ENCODE measurements at places on chromosomes 1 and 21.

DNA sequence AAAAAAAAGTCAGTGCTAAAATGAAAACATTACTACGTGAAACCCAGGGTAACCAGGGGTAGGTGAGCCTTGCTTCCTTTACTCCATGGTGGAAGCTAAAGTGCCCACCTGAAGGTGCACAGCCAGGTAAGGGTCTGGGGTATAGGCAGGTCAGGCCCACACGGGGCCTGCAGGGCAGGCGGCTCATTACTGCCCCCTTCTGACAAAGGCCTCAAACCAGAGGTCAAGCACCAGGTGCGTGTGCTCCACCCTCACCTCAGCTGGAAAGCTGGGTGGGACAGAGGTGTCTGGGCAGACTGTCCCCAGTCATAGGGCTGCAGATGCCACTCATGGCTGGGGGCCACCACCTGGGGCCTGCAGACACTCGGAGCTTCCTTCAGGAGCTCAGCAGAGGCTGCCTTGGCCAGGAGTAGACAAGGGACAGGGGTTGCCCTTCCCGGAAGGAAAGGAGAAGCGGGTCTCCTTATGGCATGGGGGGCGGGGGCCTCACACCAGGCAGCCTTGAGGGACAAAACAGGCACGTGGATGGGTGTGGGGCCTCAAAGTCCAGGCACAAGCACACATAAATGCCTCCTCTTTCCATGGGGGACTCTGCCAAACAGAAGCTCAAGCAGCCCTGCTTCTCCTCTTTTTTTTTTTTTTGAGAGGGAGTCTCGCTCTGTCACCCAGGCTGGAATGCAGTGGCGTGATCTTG is 36.2 kb downstream of the ACOT7 start:
- DNase-seq, result no peak

DNA sequence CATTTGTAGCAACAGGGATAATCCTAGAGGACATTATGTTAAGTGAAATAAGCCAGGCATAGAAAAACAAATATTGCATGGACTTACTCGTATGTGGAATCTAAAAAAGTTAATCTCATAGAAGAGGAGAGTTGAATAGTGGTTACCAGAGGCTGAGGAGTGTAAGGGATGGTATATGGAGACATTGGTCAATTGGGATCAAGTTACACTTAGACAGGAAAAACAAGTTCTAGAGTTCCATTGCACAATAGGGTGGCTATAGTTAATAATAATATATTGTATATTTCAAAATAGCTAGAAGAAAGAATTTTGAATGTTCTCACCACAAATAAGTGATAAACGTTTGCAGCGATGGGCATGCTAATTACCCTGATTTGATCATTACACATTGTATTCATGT is 354.6 kb downstream of the SEC16B start:
- DNase-seq, result no peak

DNA sequence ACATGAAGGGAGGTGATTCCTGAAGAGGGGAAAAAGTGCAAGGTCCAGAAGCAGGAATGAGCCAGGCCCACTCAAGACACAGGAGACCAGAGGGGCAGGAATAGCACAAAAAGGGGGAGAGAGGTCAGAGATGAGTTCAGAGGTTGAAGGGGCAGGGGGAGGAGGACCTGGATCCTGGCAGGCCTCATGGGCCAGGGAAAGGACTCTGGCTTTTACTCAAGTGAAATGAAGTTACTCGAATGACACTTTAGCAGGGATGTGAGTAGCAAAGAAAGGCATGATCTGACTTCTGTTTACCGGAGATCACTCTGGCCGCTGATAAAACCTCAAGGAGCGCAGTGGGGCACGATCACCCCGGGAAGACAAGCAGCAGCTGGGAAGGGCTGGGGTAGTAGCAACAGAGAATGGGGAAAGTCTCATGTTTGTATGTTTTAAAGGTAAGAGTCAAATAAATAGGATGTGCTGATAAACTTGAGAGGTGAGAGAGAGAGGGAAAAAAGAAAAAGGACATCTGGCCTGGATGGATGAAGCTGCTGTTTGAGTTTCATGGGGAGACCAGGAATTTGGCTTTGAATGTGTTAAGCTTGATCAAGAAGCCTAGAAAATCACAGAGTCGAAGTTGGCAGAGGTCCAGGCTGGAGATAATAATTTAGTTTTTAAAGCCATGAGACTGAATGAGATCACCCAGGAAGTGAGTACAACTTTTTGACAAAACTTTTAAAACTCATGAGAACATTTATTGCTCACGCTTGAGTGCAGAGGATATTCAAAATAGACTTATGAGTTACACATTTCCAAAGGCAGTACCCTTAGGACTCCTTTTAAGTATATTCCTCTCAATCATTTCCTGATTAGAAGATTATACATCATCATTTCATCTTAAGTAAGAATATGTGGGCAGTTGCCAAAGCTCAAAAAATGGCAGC is 156.0 kb downstream of the RERE start:
- no peak for DNase-seq

DNA sequence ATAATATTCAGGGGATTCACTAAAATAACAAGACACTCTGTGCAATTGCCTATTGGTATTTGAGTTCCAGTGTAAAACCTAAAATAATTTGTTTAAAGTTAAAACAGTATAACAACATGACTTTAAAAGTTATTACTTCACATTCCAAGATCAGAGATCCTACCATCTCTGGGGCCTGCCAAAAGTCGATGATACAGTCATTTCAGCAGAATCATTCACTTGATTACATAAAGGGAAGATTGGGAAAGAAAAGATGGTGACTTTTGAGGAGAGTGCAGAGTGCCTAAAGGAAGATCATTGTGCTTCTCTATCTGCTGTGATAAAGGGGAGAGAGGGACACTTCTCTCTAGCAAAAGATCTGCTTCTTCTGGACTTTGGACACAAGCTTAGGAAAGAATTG is 784.4 kb upstream of the ADGRL4 start:
- DNase-seq, result no peak

- no peak for DNase-seq
These were observed at the start of gene KLHL17 for GRCh38 chr1:960363-961131. TSS of gene KLHL17 (plus strand) at chr1:960584. CDS start at chr1:960694, 110 bp downstream.

Data from anterior cingulate cortex (tissue), 58 donors.